ENCODE measurements at places on chromosomes 2 and 18.

DNA sequence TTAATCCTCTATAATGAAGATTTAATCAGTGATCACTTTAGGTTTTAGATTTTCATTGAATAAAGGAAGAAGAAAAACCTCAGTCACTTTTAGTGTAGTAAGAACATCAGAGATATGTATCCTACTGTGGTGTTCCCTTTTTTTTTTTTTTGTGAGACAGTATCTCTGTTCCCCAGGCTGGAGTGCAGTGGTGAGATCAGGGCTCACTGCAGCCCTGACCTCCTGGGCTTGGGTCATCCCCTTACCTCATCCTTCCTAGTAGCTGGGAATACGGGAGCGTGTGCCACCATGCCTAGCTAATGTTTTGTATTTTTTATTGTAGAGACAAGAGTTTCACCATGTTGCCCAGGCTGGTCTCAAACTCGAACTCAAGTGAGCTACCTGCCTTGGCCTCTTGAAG is 5.1 kb downstream of the SLC39A10 start:
- no peak for DNase-seq

GRCh38 chr2:168245074-168245825 is 2.1 kb downstream of the STK39 start:
- no peak for DNase-seq

- DNase-seq, result no peak
Measured at GRCh38 chr2:217800433-217801114, 202.2 kb downstream of the TNS1 start.

DNA sequence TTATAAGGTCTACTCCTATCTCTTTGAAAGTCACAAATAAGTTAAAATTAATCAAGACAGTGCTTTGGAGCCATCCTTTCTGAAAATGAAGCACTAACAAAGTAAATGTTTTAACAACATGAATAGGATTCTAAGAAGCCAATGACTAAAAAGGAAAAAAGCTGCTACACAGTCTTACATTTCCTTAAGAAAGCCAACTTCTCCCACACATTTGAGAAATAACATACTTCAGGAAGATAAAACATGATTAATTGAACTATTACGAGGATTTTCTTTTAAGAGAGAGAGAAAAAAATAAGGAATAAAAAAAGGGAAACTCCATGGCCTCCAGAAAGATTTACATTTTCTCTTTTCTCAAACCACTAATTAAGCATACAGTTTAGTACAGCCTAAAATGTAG is 113.1 kb downstream of the GCA start:
- no peak for DNase-seq

DNA sequence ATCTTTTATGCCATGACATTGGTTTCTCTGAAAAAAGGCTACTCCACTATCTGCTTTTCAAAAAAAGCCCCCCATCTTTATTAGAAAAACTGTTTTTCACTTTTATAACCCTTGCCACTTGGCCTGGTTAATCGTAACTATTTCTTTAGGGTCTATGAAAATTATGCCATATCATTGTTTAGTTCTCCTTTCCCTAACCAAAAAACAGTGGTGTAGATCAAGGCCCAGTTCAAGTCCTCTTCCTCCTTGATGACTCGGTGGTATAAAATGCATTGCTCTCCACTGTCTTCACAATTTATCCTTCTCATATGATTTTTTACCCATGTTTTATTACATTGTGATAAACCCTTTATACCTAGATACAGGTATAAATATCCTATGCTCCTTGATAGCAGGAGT is 205.5 kb downstream of the ZNF521 start:
- DNase-seq, result no peak

DNA sequence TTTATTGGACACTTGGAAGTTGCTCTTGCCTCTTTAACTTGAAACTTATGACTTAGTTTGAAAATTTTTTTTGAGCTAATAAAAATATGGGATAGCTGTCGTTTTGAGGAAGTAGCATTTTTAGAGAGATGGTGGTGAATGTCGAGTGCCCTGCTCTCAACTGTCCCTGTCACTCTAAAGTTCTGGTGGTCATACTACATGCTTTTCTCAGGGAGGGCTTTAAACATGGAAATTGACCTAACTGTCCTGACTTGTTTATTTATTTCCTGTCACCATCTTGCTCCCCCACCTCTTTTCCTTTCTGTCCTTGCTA is 16.0 kb downstream of the CEP192 start:
- no peak for DNase-seq

DNA sequence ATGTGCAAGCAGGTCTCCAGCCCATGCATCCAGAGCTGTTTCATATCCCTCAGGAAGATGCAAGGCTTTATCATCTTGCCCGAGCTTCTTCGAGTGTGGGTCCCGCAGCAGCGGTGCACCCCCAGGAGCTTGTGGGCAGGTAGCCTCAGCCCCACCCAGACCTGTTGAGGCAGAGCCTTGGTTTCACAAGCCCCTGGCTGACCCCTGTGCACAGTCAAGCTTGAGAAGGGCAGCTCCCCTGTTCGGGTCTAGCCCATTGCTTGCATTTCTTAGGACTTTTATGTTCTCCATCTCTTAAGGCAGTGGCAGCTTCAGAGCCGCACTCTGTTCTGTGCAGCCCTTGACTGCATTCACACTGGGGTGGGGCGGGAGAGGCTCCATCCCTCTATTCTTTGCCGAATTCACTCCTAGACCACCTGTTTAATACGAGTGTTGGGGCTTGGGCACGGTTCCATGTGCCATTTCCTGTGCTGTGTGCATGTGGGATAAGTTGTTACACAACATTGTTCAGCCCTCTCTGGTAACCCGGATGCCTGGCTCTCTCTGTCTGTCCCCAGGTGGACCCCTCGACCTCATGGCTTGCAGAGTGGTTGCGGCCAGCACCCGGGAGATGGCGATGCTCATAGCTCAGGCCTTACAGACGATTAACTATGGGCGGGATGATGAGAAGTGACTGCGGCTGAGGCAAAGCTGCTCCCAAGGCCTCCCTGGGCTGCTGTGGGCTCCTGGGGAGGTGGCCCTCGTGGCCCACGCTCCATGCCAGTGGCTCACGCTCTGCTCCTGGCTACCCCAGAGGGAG is 48.7 kb downstream of the IMPA2 start:
- DNase-seq, result no peak

DNA sequence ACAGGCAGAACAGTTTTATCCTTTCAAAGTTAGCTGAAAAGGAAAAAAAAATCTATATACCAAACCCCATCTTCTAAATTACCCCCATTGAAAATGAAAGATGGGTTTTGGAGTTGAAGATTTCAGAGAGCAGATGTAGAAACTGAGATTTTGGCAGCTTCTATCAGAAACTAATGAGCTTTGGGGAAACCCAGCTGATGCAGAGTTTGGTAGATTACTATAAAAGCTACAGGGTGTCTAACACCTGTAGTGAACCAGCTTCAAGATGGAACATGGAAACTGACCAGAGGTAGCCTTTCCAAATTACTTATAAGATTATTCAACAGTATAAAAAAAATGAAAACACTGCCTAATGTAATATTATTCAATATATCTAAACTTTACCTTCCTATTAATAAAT is 583.1 kb downstream of the XIRP2 start:
- DNase-seq, result no peak

DNA sequence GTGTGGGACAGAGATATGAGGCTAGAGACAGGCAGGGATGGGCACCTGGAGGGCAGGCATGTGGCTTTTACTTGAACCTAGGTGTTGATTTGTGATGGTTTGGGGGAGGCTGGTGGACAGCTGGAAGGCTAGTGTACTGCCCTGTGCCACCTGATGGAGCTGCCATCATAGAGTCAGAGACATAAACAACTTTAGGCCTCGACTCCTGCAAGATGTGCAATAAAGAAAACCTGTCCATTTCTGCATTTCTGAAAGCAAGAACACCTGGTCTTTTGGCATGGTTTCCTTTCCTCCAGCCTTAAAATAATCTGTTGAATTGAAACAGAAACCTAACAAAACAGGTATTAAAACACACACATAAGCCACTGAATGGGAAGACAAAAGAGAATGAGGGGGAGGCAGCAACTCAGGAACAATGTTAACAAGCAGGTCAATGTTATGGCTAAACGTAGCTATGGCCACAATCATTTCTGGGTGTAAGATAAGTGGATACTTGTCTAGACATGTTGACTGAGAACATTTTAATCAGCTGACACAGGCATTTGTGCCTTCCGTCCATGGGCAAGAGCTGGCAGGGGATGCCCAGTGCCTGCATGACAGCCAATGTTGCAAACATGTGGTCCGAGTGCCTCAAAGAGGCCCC is 87.8 kb downstream of the KCTD1 start:
- no peak for DNase-seq

DNA sequence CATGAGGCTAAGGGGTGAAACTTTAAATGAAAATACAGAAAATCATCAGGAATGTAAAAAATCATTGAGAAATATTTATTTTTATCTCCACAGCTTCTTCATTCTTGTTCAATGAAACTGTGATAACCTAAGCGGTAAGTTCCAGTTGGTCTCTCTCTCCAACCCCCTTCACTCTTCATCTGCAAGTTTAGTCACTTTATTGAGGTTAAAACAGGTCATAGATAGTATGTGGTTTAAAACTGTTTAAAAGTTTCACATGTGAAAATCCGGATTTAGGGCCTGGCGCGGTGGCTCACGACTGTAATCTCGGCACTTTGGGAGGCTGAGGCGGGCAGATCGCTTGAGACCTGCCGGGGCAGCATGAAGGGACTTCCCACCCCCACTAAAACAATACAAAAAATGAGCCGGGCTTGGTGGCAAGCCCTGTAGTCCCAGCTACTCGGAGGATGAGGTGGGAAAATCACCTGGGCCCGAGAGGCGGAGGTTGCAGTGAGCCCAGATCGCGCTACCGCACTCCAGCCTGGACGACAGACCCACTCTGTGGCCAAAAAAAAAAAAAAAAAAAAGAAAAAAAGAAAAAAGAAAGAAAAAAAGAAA is 1.6 kb upstream of the PHLPP1 start:
- DNase-seq, result no peak

GRCh38 chr18:42925036-42925435 is 190.4 kb downstream of the RIT2 start:
- DNase-seq, result no peak

DNA sequence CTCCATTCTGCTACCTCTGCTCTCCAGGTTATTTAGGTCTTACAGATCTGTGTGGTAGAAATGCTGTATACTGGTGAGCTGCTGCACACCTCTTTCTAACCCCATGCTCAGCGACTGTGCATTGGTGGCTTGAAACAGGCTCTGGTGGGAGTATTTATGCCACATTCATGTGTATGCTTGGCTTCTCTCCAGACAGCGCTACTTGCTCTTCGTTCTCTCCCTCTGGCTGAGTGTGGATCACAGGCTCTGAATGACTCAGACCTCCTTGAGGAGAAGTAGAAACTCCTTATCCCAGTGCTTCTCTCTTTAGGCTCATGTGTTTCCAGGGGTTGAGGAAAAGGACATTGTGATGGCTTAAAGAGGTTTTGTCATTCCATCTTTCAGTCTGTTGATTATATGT is 54.9 kb downstream of the FHOD3 start:
- DNase-seq, result no peak

Data from stimulated activated naive CD8-positive, alpha-beta T cell treated with anti-CD3 and anti-CD28 coated beads, Interleukin-15, Interleukin-2, amounts not matched to agents 100 U/mL and 50 U/mL, for 24 hours (primary cell).